ENCODE measurements at places on chromosomes 4 and X.

DNA sequence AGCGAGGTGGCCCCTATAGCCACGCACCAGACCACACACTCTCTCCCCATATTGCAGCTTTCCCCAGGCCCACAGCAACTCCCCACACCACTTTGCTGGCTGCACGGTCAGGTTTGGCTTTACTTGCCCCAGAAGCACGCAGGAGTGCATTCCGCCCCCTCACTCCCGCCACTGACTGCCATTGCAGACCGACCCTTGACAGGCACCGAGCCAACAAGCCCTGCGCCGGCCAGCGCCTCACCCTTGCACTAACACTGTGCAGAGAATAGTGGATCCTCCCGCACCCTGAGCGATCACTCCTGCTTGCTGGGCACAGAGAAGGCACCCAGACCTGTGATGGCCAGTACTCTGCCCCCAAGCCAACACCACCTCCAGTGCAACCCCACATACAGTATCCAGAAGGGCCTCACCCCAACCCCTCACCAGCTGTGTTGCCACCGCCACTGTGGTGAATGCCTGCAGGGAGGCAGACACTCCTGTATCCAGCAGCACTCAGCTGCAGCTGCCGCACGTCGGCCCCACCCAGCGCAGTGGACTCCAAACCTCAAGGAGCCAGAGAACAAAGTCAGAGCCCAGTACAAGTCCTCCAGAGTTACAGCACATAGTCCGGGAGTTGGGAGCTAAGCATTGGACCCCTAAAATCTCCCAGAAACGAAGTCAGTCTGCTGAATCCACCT is 28.6 kb upstream of the DIAPH2 start:
- no peak for DNase-seq

DNA sequence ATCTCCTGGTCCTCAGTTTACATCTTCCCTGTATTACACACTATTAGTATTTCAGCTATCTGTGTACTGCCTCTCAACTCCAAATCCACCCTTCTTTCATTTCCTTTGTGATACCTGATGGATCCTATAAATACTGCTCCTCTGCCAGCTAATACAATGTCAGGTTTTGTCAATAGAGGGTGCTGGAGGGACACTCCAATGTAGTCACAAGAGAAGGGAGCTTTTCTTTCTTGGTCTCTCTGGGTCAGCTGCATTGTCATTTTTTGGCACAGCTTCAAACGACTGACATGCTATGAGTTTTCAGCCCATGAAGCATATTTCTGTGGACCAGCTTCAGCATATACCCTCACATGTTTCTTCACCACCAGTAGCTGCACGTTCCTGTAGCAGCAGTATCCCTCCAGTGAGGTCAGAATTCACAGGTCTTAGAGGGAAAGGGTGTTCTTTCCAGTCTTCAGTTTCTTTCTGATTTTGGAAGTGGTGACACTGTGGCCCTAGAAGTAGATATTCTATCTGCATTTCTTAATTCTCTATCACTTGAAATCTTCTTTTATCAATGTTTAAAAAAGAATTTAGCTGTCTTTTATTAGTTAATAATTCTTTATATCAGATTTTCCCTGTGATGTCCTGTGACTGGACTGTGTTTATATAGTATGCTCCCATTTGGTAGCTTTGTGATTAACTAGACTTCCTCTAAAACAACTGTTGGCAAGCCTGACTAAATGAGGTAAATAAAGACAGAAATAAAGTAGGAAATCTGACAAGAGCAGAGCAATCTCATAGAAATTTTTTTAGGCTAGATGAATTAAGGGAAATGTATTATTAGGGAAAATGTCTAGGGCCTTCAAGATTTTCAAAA is 60.6 kb downstream of the GABRA2 start:
- DNase-seq, result no peak

DNA sequence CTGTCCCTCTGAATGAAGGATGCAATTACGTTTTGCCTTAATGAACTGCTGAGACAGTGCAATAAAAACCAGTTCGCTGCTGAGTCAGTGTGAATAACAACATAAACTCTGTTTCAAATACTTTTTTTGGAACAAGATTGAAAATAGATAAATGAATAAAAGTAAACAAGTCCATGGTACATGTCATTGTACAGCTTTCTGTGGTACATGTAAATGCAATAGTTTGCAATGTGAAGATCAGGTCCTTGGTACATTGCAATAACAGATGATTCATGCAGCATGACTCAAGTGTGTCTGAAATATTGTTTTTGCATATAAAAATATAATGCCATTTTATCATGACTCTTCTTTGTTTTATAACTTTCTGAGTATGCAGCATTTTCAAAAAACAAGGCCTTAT is 193.4 kb upstream of the PACRGL start:
- DNase-seq, result no peak

DNA sequence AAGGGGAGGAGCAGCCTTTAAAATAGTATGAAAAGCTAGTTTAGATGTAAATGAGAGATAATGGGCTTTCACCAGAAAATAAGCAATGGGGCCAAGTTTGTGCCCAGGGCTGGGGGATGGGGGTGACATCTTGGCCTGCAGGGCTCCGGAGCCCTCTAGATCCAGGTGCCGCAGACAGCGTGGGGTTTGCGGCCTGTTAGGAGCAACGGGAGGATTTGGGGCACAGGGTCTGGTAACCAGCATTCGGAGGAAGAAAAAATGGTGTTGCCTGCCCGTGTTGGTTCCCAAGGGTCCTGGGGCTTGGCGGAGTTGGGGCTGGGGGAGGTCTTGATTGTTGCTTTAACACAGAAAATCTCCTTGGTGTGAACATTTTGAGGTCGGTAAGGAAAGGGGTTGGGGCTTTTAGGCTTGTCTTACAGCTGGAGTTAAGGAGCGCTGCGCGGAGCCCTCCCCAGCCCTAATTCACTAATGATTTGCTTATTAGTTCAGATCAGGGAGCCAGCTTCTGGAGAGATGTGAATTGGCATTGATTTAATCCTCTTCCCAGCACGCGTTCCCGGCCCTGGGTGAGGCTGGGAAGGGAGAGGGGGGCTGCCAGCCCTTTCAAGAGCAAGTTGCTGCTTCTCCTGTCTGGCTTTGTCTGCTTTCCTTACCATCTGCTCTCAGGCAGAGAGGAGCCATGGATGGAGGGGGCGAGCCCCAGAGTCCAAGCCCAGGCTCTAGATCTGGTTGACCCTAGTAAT is 443.4 kb downstream of the BCOR start:
- DNase-seq, result no peak

DNA sequence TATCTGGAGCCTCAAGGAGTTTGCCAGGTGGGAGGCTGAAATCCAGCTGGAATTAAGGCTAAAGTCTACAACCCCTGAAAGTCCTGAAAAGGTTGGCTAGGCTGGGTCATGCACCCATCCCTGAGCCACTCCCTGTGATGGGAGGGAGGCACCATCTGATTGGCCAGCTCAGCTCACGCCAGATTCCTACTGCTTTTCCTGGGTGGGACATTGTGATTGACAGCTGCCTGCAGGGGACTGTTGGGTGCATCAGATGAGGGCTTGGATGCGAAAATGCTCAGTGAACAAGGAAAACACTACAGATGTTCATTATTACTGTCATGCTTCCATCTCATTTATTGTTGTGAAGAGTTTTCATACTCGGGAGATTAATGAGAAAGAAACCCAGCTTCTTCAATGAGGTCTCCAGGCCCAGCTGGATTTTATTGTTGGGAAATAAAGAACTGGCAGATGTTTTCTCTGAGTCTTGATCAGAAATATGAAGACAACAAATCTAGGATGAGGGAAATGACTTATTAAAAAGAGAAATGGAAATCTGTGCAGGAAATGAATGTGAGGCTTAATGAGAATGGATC is 185.9 kb downstream of the STK32B start:
- DNase-seq, result no peak

DNA sequence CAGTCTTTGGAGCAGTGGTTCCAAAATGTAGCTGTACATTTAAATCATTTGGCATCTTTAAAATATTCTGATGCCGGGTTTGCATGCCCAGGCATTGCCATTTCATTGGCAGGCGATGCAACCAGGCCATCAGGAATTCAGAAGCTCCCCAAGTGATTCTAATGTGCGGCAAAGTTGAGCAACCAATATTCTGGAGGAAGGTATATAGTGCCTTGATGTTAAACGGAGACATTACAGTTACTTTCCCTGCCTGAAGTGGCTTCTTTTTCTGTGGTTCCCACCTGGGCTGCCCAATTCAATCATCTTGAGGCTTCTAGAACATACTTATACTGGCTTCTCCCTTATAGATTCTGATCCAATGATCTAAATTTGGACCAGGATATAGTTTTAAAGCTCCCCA is 68.7 kb upstream of the PGM2 start:
- no peak for DNase-seq

GRCh38 chr4:2836391-2836859 is 7.2 kb upstream of the ADD1 start:
- DNase-seq, result no peak

DNA sequence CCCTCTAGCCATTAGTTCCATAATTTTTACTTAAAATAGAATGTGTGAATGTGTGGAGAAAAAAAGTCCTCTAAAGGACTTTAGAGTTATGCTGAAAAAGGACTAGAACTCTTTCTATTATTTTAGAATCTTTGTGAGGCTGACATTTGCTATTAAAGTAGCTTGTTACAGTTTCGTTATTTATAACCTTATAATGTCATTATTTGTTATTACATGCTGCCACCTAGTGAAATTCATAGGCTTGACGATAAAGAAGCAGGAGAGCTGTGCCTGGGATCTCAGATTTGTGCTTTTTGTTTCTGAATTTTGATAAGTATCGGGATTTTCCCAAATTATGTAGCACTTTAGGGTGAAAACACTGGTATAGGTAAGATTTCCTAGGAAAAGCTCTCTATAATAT is 38.5 kb upstream of the TAPT1 start:
- peak; percentile 3 for DNase-seq

All from NCI-H1694 treated with DMSO at 0.1 percent for 48 hours (cell line).